Fibroblast of skin of back (primary cell): ENCODE measurements at places on chromosomes 6 and 20.
A peak's percentile ranks its signal among the peaks of the same experiment; 100 is the strongest.

GRCh38 chr20:63413963-63414684 lies 53.0 kb upstream of the CHRNA4 start:
- no peak for DNase-seq

DNA sequence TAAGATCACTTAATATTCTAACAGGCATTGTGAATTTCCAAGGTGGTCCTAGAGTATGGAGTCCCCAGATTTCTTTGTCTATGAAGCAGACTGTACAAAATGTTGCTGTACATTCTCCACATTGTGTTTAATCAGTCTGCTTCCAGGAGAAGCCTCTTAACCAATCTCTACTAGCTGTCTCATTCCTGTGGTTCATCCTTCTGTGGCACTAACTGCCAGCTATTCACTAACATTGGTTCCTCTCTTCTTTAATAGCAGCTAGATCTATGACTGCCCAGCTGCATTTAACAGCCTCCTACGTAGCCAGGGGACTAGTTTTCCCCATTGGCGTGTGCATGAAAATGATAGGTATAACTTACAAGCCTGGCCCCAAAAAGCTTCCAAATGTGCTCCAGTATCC lies 395.4 kb downstream of the SAMD5 start:
- DNase-seq = no peak

GRCh38 chr6:159373670-159374069 lies 204.5 kb downstream of the FNDC1 start:
- DNase-seq = no peak

DNA sequence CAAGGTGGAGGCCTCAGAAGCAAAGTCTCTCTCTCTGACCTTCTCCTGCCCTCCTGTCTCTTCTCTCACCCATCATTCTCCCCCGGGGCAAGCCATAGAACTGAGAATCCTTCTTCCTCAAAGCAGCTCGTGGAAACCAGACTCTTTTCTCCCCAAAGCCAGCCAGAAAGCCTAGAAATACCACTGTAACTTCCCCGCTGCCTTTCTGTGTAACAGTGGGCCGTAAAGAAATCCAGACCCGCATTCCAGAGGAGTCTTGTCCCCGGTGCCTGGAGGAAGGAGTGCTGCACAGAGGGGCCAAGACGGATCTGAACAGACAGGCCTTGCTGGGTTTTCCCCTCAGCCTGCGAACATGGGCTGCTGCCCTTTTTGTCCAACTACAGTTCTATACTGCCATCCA lies 977 bp upstream of the SLC22A2 start:
- no peak for DNase-seq

- peak; percentile 36 for DNase-seq
Measured at GRCh38 chr20:38725931-38726803, 1.9 kb downstream of the SLC32A1 start.

- DNase-seq = no peak
Measured at GRCh38 chr20:38957235-38957876, 4.8 kb upstream of the DHX35 start.

DNA sequence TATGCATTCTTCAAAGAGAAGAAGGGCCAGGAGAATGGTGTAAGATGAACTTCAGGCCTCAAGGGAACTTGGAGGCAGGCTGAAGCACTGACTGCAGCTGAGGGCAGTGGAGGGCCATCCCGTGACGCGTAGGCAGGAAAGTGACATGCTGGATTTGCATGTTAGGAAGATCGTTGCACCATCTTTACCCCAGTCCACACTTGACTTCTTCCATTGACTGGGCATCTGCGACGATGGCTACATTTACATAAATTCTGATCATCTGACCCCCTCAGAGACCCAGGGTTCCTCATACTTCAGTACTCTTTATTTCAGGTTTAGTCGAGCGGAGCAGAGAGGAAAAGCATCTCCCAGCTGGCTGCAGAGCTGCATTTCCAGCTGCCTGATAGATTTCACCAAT lies 180.2 kb downstream of the PTPRT start:
- no peak for DNase-seq

DNA sequence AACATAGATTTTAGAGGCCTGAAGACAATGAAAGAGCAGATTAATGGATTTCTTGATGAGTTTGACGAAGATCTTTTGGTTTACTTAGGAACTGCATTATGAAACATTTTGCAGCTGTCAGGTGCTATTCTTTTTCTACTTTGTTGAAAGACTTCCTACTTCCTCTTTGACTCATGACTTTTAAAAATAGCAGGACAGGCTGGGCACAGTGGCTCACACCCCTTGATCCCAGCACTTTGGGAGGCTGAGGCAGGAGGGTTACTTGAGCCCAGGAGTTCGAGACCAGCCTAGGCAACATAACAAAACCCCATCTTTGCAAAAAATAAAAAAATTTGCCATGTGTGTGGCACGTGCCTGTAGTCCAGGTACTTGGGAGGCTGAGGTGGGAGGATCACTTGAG lies 52.0 kb downstream of the ITCH start:
- no peak for DNase-seq

- no peak for DNase-seq
Measured at GRCh38 chr6:138307816-138308730, 69.6 kb upstream of the SMIM28 start.
